ENCODE measurements at places on chromosomes 5 and 9.
A peak's percentile ranks its signal among the peaks of the same experiment; 100 is the strongest.

GRCh38 chr9:15519831-15520230 lies 9.1 kb upstream of the PSIP1 start:
- DNase-seq: no peak

GRCh38 chr9:25752398-25752797 lies 74.2 kb upstream of the TUSC1 start:
- no peak for DNase-seq

DNA sequence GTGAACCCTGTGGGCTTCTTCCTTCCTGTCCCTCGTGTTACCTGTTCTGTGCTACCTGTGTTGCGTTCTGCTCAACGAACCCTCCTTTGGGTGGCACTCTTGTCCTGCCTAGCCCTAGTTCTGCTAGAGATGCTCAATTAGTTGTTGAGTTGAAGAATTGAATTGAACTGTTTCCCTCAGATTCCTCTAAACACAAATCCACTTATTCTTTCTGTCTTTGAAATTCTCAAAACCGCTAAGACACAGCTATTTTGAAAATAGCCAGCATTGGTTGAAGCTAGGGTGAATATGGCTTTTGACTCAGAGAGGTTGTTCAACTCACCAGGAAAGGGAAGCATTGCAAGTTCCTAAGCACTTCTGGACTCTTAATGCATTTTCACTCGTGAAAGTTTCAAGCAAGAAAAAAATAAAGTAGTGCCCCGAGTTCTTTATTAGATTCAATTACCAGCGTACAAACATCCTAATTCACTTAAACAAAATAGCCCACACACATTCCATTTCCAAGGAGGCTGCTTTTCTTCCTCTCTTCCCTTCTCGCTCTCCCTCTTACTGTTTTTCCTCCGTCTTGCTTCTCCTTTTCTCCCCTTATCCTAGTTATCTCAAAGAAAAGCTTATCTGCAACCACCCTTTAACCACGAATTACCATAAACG lies 642 bp upstream of the ITGA1 start:
- DNase-seq: peak; percentile 44

DNA sequence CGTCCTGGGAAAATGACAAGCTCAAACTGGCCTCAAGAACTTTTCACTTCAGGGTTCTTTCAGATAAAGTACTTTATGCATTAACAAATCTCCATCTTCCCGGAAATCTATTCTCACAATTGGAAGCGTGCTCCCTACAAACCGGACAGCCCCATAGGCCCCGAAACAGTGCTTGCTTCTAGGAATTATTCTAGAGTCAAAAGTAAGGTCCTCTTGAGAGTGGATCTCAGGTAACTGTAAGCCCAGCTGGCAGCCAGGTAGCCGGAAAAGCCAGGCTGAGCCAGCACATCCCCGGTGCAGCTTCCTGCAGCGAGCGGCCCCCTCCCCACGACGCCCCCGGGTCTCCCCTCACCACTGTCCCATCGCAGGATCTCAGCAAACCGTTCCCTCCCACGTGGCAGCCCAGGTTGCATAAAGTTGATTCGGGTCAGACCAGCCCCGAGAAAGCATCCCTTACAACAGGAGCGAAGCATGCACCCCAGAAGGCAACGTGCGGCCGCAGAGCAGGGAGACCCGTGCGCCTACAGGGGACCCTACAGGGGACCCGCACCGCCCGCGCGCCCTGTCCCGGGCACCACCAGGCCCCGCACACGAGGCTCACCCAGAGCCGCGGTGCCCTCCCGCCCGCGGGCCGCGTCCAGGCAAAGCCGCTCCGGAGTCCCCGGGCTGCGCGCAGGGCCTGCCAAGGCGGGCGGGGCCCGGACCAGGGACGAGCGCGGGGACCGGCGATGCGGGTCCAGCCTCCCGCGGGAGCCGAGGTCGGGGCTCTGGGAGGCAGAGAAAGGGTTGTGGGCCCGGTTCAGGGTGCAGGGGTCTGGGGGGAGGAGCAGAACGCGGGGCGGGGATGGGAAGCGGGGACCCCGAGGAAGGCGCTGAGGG lies 920 bp downstream of the LPCAT1 start:
- DNase-seq: no peak

DNA sequence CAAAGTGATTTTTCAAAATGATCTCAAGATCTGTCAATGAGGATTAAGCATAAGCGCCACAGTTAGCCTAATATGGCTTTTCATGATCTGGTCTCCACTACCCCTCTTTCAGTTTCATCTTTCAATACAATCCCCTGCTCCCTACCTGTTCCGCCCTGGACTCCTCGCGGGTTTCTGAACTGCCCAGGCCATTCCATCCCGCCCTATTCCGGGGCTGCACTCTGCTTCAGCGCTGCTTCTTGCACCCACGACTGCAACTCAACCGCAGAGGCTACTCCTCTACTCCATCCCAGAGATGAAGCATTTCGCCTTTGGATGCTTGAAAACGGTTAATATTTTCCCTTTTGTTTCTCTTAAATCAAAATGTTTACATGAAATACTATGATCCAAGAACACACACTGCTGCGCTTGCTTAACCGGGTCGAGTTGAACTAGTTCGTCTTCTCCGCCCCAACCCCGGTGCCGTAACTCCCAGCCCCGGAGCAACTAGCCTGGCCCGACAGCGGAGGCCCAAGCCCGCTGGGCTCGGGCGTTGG lies 716 bp upstream of the OTULIN start:
- DNase-seq: peak; percentile 6

- DNase-seq: peak; percentile 47
These were observed 88.8 kb downstream of the ANXA2R start for GRCh38 chr5:42951293-42951840.

DNA sequence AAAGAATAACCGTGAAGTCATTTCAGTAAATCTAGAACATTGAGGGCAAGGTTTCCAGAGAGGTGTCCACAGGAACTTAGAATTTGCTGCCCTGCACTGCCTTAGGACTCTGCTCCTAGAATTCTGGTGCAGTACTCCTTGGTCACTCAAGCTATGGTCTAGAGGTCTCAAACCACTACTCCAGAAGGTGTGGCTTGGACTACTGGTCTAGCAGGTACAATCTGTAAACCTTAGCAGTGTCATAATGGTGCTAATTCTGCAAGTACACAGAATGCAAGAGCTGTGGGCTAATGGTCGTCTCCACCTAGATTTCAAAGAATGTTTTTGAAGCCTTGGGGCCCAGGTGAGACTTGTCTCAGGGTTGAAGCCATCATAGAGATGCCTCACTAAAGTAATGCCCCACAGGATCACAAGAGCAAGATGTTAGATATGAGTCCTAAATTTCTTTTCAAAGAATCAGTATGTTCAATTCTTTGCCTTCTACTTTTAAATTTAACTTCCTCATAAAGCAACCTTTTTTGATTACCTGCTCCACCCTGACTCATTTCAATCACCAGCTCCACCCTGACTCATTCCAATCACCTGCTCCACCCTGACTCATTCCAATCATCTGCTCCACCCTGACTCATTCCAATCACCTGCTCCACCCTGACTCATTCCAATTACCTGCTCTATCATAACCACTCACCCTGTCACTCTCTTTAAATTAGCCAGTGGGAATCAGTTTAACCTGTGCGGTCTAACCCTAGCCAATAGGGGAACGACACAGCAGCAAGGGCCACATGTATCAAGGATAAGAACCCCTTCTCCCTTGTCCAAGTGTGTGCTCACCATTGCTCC lies 1111.8 kb upstream of the ACO1 start:
- no peak for DNase-seq

Data from COR-L47 (cell line).